Foreskin keratinocyte (primary cell): ENCODE measurements at places on chromosomes 1 and 21. TPM values are rescaled to one million over a fixed set of nuclear protein-coding genes. Genes with fewer than 3 reads are reported as not detected.

AGBL4 gene
- polyA plus RNA-seq = not detected in 2 replicates

PRKAA2 gene
- polyA plus RNA-seq = 0.02 and 0.03 TPM in 2 replicates

MTFR1L gene
- 20.8 and 21.7 TPM in 2 replicates for polyA plus RNA-seq

RNF186 gene
- polyA plus RNA-seq = not detected in 2 replicates

TINAGL1 gene
- 153 and 177 TPM in 2 replicates for polyA plus RNA-seq

SHISAL2A gene
- polyA plus RNA-seq = 0.10 TPM in 1 of 2 replicates, not detected in the other
